ENCODE measurements at places on chromosomes 4 and X.

- DNase-seq, result no peak
Measured at GRCh38 chr4:119205690-119206089, 6.8 kb upstream of the USP53 start.

GRCh38 chr4:38663090-38663800 is 754 bp upstream of the KLF3 start:
- DNase-seq, result no peak

- no peak for DNase-seq
Measured at GRCh38 chr4:126973201-126973600, 659.6 kb upstream of the INTU start.

DNA sequence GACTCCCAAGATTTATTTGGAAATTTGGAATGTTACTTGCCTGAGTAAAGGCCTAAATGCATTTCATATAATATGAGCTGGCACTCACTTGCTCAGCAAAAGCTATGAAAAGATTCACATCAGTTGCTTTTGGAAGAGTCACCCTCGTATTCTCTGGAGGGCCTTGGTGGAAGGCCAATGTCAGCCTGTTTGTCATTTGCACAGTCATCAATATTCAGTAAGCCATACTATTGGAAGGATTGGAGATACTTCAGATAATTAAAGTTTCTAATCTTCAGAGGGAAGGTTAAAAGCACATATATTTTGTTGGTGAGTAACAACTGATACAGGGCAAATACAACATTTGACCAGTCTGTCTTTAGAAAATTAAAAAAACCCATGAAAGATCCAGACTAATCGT is 36.6 kb downstream of the VCX3A start:
- no peak for DNase-seq

- no peak for DNase-seq
Measured at GRCh38 chr4:122707497-122707896, 25.0 kb upstream of the BBS12 start.

GRCh38 chrX:93874554-93874953 is 200.5 kb downstream of the FAM133A start:
- DNase-seq, result no peak

- DNase-seq, result no peak
Measured at GRCh38 chr4:3765271-3766035, 732 bp upstream of the ADRA2C start.

DNA sequence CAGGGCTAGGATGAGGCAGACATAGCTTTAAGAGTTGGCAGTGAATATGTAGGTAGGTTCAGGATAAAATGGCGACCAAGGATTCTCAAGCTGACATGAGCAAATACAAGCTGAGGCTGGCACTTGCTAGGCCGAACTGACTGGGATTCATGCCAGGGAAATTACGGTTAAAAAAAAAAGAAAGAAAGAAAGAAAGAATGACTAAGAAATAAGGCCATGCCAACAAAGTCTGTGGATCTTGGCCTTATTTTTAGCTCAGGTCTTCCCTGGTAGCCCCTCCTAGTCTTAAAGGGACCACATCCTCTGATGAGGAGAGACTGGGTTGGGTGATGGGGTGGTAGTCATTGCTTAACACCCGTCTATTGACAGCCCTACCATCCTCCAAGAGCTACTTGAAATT is 64.4 kb upstream of the KLHL13 start:
- DNase-seq, result no peak

DNA sequence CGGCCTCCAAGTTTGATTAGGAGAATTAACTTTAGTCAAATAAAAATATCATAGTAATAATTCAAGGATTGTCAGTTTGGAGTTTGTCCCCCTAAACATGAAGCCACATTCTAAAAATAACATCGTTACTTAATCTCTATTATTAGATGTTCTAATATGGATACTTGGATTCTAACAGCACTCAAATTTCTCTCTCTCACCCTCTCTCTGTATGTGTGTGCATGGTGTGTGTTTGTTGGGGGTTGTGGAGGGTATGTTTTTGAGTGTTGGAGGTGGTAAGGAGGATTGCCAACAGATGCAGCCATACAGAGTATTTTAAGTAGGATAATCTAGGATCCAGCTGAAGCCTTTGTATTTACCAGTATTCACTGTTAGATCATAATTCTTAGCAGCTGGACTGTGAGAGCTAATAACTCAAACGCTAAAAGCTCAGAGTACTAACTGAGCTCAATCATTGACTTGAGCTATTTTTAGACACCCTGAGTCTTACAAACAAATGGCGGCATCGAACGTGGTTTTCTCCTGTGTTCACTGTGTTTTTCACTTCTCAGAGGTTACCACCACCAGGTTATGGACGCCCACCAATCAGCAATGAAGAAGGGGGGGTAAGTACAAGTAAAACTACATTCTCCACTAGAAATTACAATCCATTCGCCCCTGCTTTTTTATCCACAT is 8.8 kb downstream of the ENAM start:
- no peak for DNase-seq

GRCh38 chr4:122718281-122718680 is 14.2 kb upstream of the BBS12 start:
- no peak for DNase-seq

- DNase-seq, result no peak
Measured at GRCh38 chrX:21798677-21799219, 40.7 kb upstream of the MBTPS2 start.

DNA sequence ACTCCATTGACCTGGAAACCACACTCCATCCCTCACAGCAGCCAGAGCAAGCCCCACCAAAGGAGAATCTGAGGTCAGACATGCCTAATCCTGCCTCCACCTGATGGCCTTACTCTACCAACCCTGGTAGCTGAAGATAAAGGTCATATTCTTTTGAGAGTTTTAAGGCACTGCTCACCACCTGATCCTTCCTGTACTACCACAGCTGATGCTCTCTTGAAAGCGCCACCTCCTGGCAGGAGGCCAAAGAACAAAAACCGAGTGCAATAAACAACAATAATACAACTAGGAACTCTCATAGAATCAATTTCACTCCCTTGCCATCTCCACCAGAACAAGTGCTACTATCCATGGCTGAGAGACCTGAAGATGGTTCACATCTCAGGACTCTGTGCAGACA is 301.6 kb downstream of the NAF1 start:
- DNase-seq, result no peak

- no peak for DNase-seq
Measured at GRCh38 chrX:111360839-111361238, 51.2 kb downstream of the DCX start.

DNA sequence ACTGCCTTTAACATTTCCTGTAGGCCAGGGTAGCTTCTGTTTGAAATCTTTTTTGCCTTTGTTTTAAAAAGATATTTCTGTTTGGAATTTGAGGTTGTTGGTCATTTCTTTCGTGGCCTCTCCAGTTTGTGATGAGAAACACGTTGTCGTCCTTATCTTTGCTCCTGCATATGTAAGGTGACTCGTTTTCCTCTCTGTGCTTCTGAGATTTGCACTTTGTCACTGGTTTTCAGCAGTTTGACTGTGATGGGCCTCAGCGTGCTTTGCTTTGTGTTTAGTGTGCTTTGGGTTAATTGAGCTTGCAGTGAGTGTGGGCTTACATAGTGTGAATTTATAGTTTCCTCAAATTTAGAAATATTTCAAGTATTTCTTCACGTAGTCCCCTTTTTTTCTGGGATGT is 81.5 kb downstream of the FAM193A start:
- DNase-seq, result no peak

DNA sequence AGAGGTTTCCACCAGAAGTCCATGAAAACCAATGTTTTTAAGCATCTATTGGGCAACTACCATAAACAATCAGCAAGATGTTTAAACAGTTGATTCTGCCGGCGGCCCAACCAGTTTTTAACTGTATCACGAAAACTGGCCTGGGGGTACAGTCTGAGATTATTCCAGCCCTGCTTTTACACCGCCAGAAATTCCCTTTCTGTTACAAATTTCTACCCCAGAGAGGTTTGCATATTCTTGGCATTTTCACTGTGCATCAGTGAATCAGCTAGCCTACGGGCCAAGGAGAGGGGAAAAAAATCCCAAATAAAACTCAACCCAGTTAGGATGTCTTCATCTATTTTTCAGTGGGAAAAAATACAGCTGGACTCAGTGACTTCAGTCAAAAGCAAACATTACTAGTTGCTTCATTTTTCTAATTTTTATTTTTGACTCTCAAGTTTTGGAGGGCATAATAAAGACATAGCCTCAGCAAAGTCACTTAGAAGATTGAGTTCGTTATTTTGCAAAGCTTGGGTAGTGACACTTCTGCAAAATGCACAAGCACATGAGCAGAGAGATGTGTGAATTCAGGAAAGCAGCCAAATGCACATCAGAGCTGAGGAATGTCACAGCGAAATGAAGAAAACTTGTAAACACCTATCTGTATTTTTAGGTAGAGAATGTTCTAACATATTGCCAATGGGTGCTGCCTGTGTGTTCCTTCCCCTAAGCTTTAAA is 167.8 kb upstream of the GK2 start:
- DNase-seq, result no peak

- DNase-seq, result no peak
Measured at GRCh38 chrX:49308604-49309269, 5.3 kb downstream of the GAGE10 start.

DNA sequence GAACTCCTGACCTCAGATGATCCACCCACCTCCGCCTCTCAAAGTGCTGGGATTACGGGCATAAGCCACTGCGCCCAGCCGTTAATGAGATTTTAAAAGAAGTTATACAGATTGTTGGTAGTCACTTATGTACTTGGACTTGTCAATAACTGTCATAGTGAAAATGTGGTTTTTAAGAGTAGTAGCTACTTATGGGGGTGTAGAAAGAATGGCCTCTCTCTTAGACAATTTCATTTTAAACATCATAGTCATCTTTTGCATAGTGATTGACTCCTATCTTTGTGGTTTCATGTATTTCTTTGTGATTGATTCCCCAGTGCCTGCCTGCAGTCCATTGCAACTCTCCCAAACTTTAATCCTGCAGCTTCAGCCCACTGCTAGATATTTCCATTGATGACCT is 17.4 kb downstream of the FAM199X start:
- DNase-seq, result no peak

DNA sequence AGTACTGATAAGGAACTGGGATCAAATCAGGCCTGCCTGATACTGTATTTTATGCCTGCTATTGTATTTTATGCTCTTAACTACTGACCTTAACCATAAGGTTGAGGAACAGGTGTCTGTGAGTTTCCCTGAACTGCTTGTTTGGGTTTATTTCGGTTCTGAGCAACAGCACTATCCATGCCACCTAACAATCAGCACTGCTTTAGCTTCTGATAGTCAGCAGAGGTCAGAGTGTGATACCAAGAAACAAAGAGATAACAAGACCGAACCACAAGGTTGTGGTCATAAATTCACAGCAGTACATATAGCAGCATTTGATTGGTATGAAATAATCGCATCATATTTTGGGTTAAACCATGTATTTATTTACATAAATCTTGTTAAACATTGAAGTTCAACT is 362.2 kb downstream of the FGF13 start:
- DNase-seq, result no peak

DNA sequence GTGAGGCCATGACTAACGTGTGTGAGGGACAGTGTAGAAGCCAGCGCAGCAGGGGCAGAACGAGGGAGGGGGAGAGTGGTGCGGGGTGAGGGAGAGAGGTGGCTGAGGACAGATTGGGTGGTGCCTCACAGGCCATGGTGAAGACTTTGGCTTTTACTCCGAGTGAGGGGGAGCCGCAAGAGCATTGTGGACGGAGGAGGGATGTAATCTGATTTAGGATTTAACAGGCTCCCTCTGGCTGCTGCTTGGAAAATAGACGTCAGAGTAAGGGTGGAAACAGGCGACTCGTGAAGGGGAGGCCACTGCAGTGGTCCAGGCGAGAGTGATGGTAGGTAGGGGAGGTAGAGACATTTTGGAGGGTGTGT is 13.0 kb downstream of the PPP1R3F start:
- DNase-seq, result no peak

- no peak for DNase-seq
Measured at GRCh38 chr4:1872870-1873269, 1.7 kb downstream of the NSD2 start.

GRCh38 chrX:82127228-82128123 is 925.6 kb downstream of the SH3BGRL start:
- DNase-seq, result no peak

- no peak for DNase-seq
Measured at GRCh38 chr4:81214144-81214880, 710 bp downstream of the PRKG2 start.

DNA sequence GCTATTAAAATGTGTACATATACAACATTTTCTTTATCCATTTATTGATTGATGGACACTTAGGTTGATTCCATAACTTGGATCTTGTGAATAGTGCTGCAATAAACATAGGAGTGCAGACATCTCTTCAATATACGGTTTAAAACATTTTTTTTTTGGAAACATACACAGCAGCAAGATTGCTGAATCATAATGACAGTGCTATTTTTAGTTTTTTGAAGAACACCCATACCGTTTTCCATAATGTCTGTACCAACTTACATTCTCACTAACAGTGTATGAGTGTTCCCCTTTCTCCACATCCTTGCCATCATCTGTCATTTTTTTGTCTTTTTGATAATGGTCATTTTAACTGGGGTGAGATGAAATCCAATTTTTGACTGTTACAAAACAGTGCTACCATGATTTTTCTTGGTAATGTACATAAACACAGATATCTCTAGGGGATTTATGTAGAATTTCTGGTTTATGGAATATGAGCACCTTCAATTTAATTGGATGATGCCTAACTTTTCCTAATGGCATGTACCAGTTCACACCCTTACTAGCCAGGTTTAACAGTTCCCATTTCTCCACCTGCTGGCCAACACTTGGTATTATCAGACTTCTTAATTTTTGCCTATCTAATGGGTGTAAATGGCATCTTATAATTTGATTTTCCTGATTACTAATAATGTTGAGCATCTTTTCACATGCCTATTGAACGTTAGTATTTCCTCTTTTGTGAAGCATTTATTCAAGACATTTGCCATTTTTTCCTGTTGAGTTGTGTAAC is 21.0 kb upstream of the TMSB15B start:
- no peak for DNase-seq

DNA sequence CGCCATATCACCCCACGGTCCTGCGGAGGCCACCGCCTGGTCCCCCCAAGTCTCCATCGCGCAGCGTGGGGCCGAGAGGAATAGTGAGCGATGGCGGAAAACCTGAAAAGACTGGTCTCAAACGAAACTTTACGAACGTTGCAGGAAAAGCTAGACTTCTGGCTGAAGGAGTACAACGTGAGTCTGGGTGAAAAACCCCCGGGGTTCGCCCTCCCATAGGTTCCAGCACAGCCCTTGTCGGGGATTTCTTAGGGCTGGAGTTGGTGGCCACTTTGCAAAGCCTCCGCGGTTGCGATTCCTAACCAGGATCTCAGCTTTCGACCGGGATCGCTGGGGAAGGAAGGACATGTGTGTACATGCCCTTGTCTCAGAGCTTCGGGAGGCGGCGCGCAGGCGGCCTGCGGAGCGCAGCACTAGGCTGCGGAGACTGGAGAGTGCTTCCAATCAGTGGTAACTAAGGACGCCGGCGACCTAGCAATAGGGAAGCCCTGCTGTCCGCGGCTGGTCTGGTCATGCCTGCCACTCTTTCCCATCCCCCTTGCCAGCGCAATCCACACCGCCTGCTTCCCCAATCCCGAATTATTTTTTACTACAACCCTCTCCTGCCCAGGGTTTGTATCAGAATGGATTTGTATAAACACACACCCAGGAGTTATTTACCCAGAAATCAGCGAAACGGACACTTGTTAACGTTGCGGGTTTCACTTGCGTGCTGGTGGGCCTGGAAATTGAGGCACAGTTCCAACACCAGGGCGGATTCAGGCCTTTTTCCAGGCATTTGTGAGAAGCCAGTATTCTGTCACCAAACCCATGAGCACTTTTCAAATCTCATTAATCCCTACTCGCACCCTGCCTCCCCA is 741 bp downstream of the SPATA18 start:
- no peak for DNase-seq

GRCh38 chr4:70901607-70901983 is 574 bp upstream of the MOB1B start:
- no peak for DNase-seq

GRCh38 chrX:153610836-153611213 is 11.9 kb upstream of the CCNQ start:
- no peak for DNase-seq
